Right atrium auricular region (tissue), 2 donors: ENCODE measurements at places on chromosomes 11 and 22. TPM values are rescaled to one million over a fixed set of nuclear protein-coding genes. Genes with fewer than 3 reads are reported as not detected.
A peak's percentile ranks its signal among the peaks of the same experiment; 100 is the strongest.

- H3K4me1 ChIP-seq = no peaks in the 10 kb centered on the region
- H3K36me3 ChIP-seq = no peaks in the 10 kb centered on the region
- no peak for DNase-seq
Measured at GRCh38 chr22:37301144-37301830, 19.0 kb downstream of the CYTH4 start.

- DNase-seq = peak; percentile 64
- no peaks in the 10 kb centered on the region for H3K27me3 ChIP-seq
- H3K4me3 ChIP-seq = peak overlapping the region; percentile 94
- peaks cover 12% of the 10 kb centered on the region for H3K36me3 ChIP-seq
Measured at GRCh38 chr11:117143390-117143789, 697 bp upstream of the PAFAH1B2 start.

- H3K27ac ChIP-seq = no peak overlapping the region
- H3K4me1 ChIP-seq = no peaks in the 10 kb centered on the region
- no peaks in the 10 kb centered on the region for H3K36me3 ChIP-seq
Measured at GRCh38 chr11:102343809-102344208, 3.2 kb upstream of the BIRC2 start.

GRCh38 chr22:23915290-23915689 lies 21.1 kb downstream of the MIF start:
- H3K4me1 ChIP-seq = no peaks in the 10 kb centered on the region
- peak; percentile 26 for DNase-seq
- H3K27ac ChIP-seq = no peak overlapping the region
- H3K36me3 ChIP-seq = no peaks in the 10 kb centered on the region
- no peak overlapping the region for H3K4me3 ChIP-seq

- no peaks in the 10 kb centered on the region for H3K27me3 ChIP-seq
- no peak overlapping the region for H3K4me3 ChIP-seq
- H3K36me3 ChIP-seq = no peaks in the 10 kb centered on the region
- no peak overlapping the region for H3K27ac ChIP-seq
Measured at GRCh38 chr11:28726432-28726831, 618.2 kb downstream of the METTL15 start.

- peak overlapping the region; percentile 80 for H3K4me3 ChIP-seq
- peak overlapping the region; percentile 97 for H3K27ac ChIP-seq
- H3K4me1 ChIP-seq = peaks cover 73% of the 10 kb centered on the region
- DNase-seq = no peak
- no peaks in the 10 kb centered on the region for H3K27me3 ChIP-seq
- H3K36me3 ChIP-seq = peaks cover 9% of the 10 kb centered on the region
Measured at GRCh38 chr11:69642549-69642912, 1.6 kb downstream of the CCND1 start.

DNA sequence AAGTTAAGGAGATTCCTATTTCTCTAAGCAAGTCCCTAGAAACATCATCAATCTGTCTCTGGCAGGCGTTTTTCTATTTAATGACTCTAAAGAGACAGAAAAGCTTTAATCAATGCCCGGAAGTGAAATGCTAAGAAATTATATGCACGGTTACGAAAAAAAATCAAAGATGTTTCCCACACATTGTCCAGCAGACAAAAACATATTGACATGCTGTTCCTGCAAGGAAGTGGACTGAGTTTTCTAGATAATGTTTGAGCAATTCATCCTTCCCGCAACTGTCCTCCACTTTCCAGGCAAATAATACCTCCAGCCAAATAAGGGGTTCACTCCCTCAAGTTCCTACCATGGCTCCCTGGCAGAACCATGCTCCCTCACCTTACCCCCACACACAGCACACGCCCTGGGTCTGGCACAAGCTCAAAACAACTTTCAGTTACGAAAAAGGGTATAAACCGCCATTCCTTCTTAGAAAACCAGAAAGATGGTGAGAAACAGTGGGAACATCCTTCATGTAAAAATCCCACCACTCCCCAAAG lies 29.6 kb downstream of the GALNT18 start:
- no peak for DNase-seq
- H3K27me3 ChIP-seq = no peaks in the 10 kb centered on the region
- no peak overlapping the region for H3K27ac ChIP-seq
- H3K4me3 ChIP-seq = no peak overlapping the region
- peaks cover 25% of the 10 kb centered on the region for H3K4me1 ChIP-seq

DNA sequence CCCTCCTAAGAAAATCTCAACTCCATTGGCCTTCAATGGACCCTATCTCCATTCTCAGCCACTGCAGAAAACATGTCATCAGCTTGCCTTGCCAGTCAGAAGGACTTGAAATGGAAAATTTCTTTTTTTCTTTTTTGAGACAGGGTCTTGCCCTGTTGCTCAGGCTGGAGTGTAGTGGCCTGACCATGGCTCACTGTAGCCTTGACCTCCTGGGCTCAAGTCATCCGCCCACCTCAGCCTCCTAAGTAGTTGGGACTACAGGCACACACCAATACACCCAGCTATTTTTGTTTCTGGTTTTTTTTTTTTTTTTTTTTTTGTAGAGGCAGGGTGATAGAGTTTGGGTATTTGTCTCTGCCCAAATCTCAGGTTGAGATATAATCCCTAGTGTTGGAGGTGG lies 29.0 kb downstream of the AGBL2 start:
- H3K27me3 ChIP-seq = no peaks in the 10 kb centered on the region
- no peak overlapping the region for H3K27ac ChIP-seq
- H3K36me3 ChIP-seq = no peaks in the 10 kb centered on the region
- no peaks in the 10 kb centered on the region for H3K4me1 ChIP-seq
- no peak overlapping the region for H3K4me3 ChIP-seq

- no peak overlapping the region for H3K4me3 ChIP-seq
- no peak overlapping the region for H3K27ac ChIP-seq
- no peaks in the 10 kb centered on the region for H3K36me3 ChIP-seq
Measured at GRCh38 chr22:39908737-39909136, 7.9 kb downstream of the GRAP2 start.

DNA sequence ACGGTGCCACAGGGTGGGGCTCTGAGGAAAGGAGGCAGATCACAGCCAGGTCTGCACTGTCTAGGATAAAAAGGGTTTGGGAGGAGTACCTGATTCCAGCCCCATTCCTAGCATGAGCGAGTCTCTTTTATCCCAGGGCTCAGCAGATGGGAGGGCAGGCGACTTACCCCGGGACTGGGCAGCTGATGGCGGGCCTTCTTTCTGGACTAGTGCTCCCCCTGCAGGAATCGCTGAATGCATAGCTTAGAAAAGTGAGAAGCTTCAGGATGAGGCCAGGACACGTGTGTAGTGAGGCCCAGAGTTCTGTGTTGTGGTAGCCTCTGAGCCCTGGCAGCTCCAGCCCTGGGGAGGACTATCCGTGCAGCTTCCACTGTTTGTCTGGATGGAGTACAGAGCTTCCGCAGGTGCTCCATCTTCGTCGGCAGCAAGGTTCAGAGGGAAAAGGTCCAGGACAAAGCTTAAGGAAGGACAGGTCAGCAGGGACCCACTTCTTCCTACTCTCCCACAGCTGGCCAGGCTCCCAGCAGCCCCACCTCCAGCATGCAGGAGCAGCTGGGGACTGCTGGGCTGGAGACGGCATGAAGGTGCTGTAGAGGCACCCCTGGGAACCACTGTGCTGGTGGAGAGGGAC lies 30.4 kb downstream of the COMMD9 start:
- no peak overlapping the region for H3K4me3 ChIP-seq
- peak; percentile 62 for DNase-seq
- peaks cover 2% of the 10 kb centered on the region for H3K4me1 ChIP-seq
- H3K36me3 ChIP-seq = no peaks in the 10 kb centered on the region

EXT2 gene
- total RNA-seq = 45.2 TPM

LRRC56 gene
- 0.12 TPM for total RNA-seq

PAMR1 gene
- total RNA-seq = 8.6 TPM

ATG13 gene
- 80.2 TPM for total RNA-seq

GUCY1A2 gene
- 1.7 TPM for total RNA-seq

APOBEC3B gene
- 0.90 TPM for total RNA-seq
